Pulmonary artery endothelial cell (primary cell): ENCODE measurements at places on chromosomes 4 and X. TPM values are rescaled to one million over a fixed set of nuclear protein-coding genes. Genes with fewer than 3 reads are reported as not detected.

DNA sequence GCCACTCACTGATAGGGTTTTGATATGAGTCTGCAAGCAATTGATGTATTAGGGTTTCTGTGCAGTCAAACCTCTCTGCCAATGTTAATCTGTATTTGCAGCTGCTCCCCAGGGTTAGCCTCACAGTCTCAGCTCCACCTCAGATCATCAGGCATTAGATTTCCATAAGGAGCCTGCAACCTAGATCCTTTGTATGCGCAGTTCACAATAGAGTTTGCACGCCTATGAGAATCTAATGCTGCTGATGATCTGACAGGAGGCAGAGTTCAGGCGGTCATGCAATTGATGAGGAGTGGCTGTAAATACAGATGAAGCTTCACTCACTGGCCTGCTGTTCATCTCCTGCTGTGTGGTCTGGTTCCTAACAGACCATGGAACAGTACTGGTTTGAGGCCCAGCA lies 280.6 kb downstream of the PAPSS1 start:
- DNase-seq = no peak

GRCh38 chrX:43508694-43509093 lies 147.4 kb upstream of the MAOA start:
- no peak for DNase-seq

- no peak for DNase-seq
Measured at GRCh38 chr4:133559987-133560386, 410.9 kb downstream of the PCDH10 start.

- no peak for DNase-seq
Measured at GRCh38 chr4:26525136-26525770, 35.0 kb upstream of the CCKAR start.

- no peak for DNase-seq
Measured at GRCh38 chrX:44152852-44153251, 179.7 kb upstream of the NDP start.

DNA sequence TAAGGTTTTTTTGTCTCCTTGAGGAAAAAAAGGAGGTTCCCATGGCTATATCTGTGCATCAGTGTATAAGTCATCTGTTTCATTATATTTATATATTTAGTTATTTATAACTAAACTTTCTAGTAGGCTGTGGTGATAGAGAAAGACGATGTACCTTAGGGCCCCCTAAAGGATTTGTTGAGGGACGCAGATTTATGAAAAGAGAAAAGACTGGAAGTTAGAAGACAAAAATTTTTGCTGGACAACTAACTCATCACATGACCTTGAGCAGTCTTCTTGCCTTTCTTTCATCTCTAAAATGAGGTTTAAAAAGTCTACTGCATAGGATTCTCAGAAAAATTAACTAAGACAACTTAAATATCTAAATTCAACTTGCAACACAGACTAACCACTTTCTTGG lies 6.1 kb downstream of the GASK1B start:
- DNase-seq = no peak

Gene PDGFRA
- total RNA-seq = 0.73 and 0.85 TPM in 2 replicates

Gene CSAG3
- total RNA-seq = not detected in 2 replicates

Gene OTUD6A
- total RNA-seq = not detected in 2 replicates

Gene ZNF330
- total RNA-seq = 32.8 and 43.5 TPM in 2 replicates

Gene EPGN
- total RNA-seq = 0.13 TPM in 1 of 2 replicates, not detected in the other

Gene ZFP42
- not detected in 2 replicates for total RNA-seq
